ENCODE measurements at places on chromosomes 1 and 21.

DNA sequence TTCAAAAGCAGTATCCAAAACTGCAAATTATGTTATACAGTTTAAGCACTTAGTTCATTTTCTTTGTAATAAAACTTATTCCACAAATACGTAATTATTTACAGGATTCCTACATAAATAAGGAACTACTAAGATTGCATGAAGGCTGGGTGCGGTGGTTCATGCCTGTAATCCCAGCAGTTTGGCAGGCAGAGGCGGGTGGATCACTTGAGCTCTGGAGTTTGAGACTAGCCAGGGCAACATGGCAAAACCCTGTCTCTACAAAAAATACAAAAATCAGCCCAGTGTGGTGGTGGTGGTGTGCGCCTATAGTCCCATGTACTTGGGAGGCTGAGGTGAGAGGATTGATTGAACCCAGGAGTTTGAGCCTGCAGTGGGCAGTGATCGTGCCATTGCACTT is 69.3 kb downstream of the POU2F1 start:
- no peak for DNase-seq

- no peak for DNase-seq
These were observed 38.0 kb upstream of the ATP1A1 start for GRCh38 chr1:116334868-116335635.

GRCh38 chr21:35833991-35834390 is 226.3 kb downstream of the SETD4 start:
- no peak for DNase-seq

- no peak for DNase-seq
These were observed 136.9 kb upstream of the BMP8A start for GRCh38 chr1:39354572-39354971.

DNA sequence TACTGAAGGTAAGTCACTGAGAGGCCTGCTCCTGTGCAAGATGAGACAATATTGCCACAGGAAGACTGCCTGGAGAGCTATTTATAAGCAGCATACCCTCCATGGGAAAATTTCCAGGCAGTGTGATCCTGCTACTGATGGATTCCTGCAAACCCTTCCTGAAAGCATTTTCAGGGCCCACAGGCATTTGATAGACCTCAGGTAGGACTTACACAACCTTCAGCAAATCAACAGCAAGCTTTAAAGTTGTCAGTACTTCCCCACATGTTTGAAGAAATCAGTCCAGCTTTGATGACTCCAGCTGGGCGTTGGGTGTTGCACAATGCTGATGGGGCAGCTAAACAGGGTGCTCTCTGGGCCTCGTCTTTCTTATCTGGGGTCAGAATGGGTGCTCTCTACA is 108.8 kb downstream of the PLXNA2 start:
- no peak for DNase-seq

- no peak for DNase-seq
These were observed 47.1 kb upstream of the COL6A2 start for GRCh38 chr21:46050668-46051378.

GRCh38 chr1:14363707-14364413 is 234.6 kb upstream of the KAZN start:
- no peak for DNase-seq

- no peak for DNase-seq
These were observed 24.5 kb upstream of the NTNG1 start for GRCh38 chr1:107116306-107116790.
